Activated CD4-positive, alpha-beta T cell treated with anti-CD3 and anti-CD28 coated beads, Interleukin-2, amount 50 U/mL, for 4 hours (primary cell): ENCODE measurements at places on chromosomes 11 and 22.

DNA sequence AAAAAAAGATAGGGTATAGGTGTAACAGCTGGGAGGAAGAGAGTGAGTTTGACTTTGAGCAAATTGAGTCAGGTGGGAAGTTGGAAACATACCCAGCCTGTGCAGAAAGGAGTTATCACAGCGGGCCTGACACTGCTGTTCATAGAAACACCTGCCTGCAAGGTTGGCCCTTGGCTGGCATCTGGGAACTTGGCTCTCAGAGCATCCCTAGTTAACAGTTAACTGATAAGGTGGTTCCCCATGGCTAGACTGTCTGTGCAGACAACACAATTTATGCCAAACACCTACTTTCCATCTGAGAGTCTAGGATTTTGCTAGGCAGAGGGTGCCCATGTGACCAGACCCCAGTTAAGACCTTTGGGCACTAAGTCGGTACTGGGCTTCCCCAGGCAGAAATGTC, 31.4 kb downstream of the ADAMTS8 start:
- DNase-seq: no peak

- DNase-seq: no peak
Observed at GRCh38 chr22:47625013-47625385, 862.5 kb downstream of the TBC1D22A start.

GRCh38 chr11:60169264-60169915, 13.5 kb downstream of the MS4A6A start:
- no peak for DNase-seq

DNA sequence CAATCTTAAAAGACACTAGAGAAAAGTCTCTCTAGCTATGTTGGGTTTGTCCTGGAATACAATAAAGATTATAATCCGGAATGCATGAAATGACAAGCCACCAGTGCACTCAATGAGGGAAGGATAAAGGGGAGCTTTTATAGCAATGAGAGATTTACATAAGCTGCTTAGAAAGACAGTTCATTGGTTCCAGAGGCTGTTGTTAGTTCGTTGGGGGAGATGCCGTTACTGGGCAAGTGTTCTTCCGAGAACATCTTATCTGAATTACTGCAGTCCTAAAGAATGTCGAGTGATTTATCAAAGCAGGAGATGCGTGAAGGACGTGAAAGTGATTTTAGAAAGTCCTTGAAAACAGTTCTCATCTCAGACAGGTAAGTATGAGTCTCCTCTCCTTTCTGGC, 33.6 kb downstream of the SYN3 start:
- no peak for DNase-seq

DNA sequence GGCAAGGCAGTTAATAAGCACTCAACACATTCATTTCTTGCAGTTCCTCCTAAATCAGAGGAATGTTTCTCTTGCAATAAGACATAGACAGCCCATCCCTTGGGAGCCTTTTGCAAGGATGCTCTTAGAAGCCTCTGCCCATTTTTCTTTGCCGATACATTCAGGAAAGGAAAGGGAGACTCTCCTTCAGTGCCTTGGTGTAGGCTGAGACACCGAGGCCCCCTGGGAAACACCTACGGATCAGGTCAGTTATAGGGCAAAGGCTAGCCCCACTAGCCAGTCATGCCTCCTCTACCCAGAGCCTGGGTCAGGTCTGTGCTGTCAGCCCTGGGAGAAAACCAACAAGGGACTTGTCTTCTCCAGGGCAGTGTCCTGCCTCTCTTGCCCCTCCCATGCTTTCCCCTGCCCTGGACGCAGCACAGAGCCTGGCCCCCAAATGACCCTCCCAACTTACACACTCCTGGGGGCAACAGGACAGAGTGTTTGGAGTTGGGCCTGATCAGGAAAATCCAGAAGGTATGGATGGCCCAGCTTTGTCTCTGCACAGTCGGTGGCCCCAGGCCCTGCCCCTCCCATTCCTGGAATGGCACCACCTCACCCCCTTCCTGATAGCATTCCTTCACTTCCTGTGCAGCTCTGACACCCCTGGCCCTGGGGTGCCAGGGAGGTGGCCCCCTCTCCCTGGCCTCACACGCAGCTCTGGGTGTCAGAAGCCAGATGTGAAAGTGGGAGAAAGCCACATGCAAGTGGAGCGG, 18.3 kb downstream of the ANKK1 start:
- DNase-seq: no peak

- DNase-seq: no peak
Observed at GRCh38 chr22:37636949-37637273, 2.6 kb upstream of the SH3BP1 start.

DNA sequence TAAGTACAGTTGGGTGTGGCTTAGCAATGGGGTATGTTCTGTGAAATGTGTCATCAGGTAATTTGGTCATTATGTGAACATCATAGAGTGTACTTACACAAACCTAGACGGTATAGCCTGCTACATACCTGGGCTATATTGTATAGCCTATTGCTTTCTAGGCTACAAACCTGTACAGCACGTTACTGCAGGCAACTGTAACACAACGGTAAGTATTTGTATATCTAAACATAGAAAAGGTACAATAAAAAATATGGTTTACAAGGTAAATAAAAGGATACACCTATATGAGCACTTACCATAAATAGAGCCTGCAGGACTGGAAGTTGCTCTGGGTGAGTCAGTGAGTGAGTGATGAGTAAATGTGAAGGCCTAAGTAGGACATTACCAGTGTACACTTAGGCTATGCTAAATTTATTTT, 73.1 kb upstream of the GDPD4 start:
- DNase-seq: no peak

DNA sequence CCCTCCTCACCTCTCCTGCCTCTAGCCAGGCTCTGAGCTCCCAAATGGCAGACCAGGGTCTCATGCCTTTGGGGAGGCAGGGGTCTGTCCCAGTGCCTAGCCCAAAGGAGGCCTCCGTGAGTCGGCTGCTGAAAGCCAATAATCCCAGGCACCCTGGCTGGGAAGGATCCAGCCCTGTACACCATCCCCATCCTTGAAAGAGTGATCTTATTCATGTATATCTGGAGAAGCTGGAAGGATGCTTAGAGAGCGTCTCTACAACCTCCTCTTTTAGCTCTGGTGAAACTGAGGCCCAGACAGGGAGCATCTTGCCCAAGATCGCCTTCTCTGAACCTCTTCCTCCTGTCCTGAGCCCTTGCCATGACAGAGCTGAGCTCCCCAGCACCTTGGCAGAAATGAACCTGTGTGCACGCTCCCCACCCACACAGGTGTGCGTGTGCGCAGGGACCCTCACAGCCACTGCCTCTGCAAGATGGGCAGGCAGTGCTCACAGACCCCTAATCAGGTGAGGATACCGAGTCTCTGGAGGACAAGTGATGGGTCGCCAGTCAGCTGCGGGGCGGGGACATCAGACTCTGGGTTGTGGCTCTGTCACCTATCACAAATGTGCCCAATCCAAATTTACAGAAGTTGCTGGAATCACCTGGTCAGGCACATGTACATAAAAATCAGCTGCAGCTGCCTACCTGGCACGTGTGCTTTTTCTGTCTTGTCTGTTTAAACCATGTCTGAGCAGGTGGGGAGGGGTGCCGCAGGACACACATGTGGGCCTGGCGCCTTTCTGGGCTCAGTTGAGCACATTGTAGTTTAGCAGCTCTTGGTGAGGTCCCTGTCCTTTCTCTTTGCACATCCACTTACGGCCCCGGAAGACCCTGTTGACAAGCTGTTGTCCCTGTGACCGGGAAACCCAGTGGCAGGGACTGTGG, 49.3 kb upstream of the WNT7B start:
- no peak for DNase-seq

DNA sequence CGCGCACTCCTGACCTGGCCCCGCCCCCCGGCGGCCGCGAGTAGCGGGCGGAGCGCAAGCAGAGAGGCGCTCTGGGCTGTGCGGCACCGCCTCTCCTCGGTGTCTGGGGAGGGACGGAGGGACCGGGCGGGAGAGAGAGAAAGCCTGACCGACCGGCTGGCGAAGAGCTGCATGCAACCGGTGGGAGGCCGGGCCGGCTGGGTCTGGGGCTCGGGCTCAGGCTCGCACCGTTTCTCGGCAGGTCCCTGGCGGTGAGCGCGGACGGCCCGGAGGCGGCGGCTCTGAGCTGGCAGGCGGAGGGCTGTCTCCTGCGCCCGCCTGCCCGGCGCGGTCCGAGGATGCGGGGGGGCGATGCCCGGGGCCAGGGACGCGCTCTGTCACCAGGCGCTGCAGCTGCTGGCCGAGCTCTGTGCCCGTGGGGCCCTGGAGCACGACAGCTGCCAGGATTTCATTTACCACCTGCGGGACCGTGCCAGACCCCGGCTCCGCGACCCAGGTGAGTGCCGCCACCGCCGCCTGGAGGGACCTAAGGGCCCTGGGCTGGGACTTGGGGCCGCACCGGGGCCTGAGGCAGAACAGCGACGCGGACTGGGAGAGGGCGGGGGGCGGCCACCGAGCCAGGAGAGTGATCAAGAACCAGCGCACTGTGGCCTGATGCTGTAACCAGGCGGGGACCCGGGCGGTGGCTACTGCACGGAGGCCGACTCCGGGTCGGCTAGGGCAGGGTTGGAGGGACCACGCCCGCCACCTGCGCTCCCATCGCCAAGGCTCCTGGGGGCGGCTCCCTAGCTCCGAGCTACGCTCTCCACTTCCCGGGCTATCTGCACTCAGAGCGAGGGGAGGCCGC, at the start of gene SYT9:
Gene SYT9, plus strand, starts transcription at position 69 of the 847 bp plus-strand sequence. Its CDS starts 283 bp downstream, at position 352.
- no peak for DNase-seq

- no peak for DNase-seq
Observed at GRCh38 chr11:2816523-2816922, 69.1 kb downstream of the CDKN1C start.

GRCh38 chr22:27795696-27796517, 5.6 kb downstream of the MN1 start:
- no peak for DNase-seq

- DNase-seq: no peak
Observed at GRCh38 chr11:120324932-120325810, at the start of gene TLCD5. TLCD5 (plus strand) TSS chr11:120325299; CDS start chr11:120327442, 2,143 bp downstream.

DNA sequence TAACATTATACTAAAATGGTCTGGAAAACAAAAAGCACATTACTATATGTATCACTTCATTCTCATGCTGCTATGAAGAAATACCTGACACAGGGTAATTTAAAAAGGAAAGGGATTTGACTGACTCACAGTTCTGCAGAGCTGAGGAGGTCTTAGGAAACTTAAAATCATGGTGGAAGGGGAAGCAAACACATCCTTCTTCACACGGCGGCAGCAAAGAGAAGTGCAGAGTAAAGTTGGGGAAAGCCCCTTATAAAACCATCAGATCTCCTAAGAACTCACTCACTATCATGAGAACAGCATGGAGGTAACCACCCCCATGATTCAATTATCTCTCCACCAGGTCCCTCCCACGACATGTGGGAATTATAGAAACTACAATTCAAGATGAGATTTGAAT, 60.0 kb downstream of the FAM181B start:
- no peak for DNase-seq

DNA sequence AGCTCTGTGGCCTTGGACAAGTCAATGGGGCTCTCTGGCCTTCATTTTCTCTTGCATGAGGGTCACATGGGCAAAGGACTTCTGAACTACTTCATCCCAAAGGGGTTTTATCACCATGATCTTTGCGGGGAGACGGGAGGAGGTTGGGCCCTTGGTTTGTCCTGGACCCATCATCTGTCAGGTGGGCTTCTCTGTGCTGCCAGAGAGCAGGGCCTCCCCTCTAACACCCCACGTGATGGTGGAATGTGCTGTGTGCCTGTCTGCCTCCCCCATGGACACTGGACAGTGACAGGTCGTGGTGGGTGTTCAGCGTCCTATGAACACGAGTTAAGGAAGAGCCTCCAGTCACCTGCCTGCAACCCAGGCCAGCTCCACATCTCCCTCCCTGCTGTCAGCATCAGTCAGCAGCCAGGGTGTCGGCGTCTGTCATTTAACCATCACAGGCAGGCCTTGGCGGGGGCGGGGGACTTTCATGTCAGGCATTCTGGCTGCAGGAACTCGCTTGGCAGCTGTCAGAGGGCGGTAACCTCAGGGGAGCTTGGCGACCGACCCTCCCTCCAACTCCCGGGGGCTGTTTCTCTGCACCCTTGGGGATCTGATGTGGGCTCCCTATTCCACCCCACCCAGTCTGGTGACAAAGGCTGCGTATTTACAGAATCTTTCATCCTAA, 2.6 kb upstream of the SUN2 start:
- peak; percentile 77 for DNase-seq

DNA sequence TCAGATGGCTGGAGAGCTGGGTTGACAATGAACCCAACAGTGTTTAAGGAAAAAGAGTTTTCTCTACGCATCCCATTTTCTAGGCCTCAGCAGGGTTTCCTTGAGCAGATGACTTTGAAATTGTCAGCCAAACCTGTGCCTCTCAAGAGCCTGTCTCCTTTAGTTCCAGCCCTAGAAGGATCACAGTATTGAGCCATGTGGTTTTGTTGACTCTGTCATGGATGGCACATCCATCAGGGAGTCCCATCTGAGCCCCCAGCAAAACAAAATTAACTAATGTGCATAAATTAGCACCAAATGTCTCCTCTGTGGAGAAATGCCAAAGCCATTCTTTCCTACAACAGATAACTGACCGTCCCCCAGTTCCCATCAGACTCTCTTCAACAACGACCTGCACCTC, 103.8 kb upstream of the BLID start:
- DNase-seq: no peak

GRCh38 chr11:19259487-19260345, 19.0 kb upstream of the E2F8 start:
- DNase-seq: peak; percentile 56

- DNase-seq: no peak
Observed at GRCh38 chr11:61140416-61140815, 20.8 kb downstream of the VPS37C start.

DNA sequence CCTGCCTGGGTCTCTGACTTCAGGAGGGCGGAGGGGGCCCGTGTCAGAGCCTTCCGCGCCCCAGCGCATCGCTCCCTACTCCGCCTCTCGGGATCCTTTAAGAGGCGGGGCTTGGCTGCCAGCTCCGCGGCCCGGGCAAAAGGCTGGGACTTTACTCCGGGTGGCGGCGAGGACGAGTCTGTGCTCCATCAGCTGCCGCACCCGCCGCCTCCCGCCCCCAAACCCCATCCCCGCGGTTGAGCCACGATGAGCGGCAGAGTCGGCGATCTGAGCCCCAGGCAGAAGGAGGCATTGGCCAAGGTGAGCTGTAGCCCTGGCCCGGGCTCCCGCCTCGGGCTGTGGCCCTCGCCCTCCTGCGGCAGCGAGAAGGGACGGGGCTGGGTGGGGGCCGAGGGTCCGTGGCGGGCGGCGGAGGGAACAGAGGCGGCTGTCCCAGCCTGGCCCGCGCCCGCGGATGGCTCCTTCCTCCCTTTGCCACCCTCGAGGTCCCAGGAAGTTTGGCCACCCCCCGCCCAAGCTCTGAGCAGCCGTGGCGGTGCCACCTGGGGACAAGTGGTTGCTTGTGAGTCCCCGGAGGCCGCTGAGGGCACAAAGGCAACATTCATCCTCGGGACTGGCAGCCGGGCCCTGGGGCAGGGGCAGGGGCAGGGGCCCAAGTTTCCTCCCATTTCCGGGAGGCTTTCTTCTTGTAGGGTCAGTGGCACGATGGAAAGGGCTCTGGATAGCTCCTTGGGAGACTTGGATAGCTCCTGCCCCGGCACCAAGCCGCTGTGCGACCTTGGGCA, at the start of gene SEC14L2:
Gene SEC14L2, plus strand, starts transcription at position 148 of the 785 bp plus-strand sequence. Its CDS starts 99 bp downstream, at position 247.
- peak; percentile 53 for DNase-seq

DNA sequence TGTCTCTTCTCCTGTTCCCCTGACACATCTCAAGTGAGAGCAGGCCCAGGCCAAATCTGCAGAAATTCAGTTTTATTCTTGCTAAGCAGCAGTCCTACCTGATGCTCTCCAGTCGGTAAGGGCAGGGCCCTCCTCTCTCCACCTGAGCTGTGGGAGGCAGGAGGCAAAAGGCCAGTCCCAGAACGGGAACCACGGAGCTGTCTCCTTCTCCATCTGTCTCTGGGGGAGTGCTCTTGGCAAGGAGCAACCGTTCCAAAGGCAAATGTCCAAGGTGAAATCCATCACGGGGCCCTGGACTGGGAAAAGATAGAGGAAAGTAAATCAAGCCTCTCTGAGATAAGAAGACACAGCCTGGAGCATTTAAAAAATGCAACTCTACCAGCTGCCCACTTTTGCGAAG, 65.2 kb upstream of the CDON start:
- DNase-seq: no peak
